ENCODE measurements at places on chromosomes 7 and 10.

- no peak for DNase-seq
Measured at GRCh38 chr7:142876236-142876960, 9.1 kb downstream of the TRPV6 start.

GRCh38 chr7:150377635-150378034 is 1.5 kb upstream of the ZNF775 start:
- no peak for DNase-seq

DNA sequence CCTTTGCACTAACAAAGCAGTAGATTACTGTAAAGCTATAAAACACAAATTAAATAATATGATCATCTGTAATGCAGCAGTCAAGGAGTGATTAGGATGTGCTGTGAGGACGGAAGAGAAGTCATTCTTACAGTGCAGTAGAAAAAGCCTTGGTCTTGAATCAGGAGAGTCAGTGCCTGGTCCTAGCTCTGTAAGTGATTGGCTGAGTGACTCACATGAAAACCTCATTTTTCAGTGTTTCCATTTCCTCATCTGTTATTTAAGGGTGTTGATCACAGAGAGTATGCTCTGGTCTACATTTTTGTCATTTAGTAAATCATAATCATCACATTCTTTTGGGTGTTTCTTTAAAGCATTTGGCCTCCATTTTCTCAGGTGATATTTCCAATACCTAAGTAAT is 717.8 kb downstream of the LRMDA start:
- peak; percentile 64 for DNase-seq

DNA sequence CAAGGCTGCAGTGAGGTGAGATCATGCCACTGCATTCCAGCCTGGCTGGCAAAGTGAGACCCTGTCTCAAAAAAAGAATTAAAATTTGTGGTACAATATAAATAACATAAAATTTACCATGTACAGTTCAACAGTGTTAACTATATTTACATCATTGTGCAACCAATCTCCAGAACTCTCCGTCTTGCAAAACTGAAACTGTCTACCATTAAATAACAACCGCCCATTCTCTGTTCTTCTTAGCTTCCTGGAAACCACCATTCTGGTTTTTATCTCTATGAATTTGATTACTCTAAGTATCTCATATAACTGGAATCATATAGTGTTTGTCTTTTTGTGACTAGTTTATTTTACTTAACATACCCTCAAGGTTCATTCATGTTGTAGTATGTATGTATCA is 167.6 kb downstream of the AUTS2 start:
- DNase-seq, result no peak

DNA sequence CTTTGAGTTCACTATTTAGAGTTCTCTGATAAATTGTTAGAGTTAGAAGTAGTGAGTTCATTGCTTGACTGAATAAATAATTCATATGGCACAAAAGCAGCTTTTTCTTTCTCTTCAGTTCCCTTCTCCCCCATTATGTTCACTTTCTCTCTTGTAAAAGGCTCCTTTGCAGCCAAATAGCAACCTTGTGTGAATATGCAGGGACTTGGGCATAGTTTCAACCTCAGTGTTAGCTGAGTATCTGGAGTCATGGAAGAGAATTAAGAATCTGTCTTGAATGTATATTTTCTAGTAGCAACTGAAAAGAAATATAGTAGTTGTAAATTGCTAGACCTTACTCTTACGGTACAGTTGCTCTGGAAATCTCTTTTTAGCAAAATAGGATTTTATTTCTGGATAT is 31.9 kb downstream of the ZEB1 start:
- no peak for DNase-seq

- DNase-seq, result peak; percentile 93
Measured at GRCh38 chr7:105198223-105198622, 184.2 kb downstream of the KMT2E start.

- DNase-seq, result peak; percentile 30
Measured at GRCh38 chr7:26646336-26647048, 217.9 kb downstream of the SKAP2 start.

DNA sequence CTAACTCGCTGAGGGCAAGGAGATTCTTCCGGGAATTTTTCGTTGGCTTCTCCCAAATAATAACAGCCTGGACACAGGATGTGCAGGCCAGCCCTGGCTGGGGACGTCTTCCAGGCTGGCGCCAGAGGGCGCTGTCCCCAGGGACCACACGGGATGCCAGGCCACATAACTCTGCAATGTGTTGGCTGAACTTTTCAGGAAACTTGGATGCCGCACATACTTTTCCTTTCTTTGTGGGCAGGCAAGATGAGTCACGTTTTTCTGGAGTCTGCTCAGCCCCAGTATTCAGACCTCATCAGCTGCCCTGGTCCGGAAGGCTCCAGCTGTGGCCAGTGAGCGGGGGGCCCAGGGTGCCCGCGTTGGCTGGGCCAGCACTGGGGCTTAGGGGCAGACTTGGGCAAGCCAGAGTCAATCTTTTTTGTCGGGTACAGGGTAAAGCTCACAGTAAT is 122.7 kb downstream of the PRKAG2 start:
- DNase-seq, result peak; percentile 99

GRCh38 chr10:122054048-122055025 is 65.4 kb downstream of the TACC2 start:
- DNase-seq, result peak; percentile 31

- DNase-seq, result no peak
Measured at GRCh38 chr7:18202315-18203045, 174.8 kb upstream of the PRPS1L1 start.

DNA sequence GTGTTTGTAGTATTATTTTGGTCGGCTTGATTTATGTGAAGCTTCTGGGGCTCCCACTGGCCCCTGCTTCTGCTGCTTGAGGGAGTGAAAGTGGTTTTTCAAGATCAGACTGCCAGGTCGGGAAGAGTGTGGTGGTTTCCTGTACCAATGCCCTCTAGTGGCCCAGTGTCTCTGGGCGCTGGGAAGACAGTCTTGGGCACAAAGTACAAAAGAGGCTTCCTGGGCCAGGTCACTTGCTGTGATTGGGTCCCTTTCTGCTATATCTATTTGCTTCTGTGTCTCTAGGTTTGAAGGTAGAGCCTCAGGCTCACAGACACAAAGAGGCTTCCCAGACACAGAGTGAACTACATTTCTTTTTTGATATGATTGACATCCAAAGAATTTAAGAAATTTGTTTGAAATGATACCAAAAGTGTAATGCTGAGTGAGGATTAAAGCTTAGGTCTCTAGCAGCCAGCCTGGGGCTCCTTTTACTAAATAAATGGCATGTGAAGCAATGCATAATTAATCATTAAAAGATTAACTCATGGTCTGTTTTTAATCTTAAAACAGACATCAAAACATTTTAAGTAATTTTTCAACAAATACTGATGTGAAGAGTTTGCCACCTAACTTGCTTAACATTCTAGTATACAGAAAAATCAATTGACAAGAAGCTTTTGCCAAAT is 36.3 kb downstream of the ABCB1 start:
- DNase-seq, result peak; percentile 14

- DNase-seq, result peak; percentile 17
Measured at GRCh38 chr7:117274951-117275350, 47.9 kb downstream of the WNT2 start.

DNA sequence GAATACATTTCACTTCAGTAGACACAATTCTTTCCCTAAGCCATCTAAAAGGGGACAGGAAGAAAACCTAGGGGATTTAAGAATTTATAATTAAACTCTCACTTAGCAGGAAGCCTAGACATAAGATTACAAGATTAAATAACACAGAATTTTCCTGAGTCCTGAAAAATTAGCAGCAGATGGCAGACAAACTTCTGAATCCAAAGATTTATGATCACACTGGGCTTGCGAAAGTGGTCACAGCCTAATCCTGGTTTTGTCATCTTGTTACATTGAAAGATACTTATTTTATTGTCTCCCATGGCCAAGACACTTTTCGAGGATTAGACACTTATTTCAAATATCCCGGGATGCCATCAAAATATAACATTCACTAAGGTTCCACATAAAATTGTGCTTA is 2.9 kb downstream of the ERLIN1 start:
- DNase-seq, result no peak

DNA sequence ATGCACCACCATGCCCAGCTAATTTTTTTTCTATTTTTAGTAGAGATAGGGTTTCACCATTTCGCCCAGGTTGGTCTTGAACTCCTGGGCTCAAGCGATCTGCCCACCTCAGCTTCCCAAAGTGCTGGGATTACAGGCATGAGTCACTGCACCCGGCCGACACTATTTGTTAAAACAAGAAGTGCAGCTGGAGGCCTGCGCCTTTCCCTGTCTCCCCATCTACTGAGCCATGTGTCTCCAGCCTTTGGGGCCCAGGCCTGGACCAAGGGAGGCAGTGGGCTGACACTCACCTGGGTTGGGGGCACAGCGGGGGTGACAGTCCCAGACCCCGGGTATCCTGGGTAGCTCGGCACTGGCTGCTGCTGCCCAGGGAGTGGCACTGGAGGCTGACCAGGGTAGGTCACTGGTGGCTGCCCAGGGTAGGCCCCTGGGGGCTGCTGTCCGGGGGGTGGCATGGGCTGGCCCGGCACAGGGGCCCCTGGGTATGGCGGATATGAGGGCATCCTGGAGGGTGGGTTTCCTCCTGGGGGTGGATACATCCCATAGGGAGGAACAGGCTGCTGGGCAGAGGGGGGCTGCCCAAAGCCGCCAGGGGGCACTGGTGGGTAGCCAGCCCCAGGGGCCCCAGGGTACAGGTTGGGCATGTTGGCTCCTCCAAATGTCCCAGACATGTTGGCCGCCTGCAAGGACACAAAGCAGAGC is 36.3 kb downstream of the PLAC9 start:
- no peak for DNase-seq

DNA sequence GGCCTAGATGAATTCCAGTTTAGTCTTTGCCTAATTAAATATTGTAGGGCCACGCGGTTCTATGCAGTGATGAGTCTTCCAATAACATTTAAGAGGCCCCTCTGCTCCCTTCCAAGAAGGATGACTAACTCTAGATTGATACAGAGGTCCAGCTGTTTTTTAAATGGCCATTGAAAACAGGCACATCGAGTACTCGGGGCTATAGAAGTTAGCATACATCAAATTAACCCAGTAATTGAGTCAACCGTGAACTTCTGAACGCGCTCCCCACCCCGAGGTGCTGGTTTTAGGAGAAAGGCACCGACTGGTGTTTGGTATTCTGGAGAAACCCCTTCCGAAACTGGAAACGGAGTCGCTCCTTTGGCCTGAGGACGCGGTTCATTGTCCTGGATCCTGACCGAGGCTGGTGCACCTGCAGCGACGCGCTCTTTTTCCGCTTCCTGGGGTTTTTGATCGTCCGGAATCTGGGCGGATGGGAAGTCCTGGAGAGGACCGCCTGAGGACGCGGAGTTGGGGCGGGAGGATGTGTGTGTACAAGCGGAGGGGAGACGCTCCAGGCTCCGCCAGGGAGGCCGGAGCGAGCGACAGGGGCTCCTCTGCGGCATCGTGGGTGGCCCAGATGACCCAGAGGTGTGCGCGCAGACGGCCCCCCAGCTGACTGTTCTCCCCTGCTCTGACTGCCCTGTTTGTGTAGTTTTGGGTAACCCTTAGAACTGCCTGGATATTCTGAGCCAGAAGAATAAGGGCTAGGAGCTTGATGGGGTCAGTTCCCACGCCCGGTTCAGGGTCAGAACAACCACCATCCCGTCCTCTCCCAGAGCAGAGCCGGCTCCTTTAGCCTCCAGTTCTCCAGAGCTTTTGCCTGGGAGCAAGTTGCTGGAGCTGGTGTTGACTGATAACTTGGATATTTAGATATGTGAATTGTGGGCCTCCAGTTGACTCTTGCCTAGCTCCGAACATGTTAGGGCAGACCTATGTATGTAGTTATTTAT is 711 bp downstream of the FAM221A start:
- peak; percentile 45 for DNase-seq

DNA sequence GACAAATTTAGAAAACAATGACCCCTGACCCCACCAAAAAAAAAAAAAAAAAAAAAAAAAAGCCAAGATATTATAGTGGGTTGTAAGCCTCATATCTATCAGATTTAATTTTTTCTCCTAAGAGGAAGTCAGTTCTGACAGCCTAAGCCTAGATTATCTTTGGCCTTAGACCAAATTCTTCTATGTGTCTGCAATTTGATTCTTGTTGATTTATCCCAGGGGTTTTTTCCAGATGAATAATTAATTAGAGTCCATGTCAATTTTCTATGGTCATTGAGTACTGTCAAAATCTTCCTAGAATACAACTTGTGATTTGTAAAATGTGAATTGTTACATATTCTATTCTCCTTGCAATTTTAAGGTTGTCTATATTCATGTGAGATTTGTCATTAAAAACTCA is 151.6 kb upstream of the CACNA2D1 start:
- DNase-seq, result no peak

- no peak for DNase-seq
Measured at GRCh38 chr7:97871659-97872024, 566 bp downstream of the ASNS start.

- no peak for DNase-seq
Measured at GRCh38 chr7:48452218-48452617, 281.0 kb downstream of the ABCA13 start.

- no peak for DNase-seq
Measured at GRCh38 chr10:128050936-128051335, 75.3 kb downstream of the MKI67 start.

DNA sequence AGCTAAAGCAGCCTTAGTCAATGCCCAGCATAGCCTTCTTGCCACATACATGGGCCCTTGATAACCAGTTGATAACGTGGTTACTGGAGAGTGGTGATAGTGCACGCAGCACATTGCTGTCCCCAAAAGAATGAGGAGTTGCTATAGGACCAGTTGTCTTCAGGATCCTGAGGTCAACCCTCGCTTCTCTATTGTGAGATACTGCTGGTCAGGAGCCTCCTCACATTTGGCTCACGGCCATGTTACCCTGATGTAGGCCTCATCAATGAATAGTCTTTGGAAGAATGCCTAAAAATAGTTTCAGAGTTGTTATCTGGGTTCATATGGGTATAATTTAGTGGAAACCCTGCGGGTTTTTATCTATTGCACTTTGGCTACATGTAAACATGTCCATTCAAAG is 230.7 kb downstream of the VTI1A start:
- no peak for DNase-seq

GRCh38 chr10:506451-507354 is 182.8 kb downstream of the DIP2C start:
- DNase-seq, result no peak

GRCh38 chr7:36966039-36966438 is 241.7 kb upstream of the AOAH start:
- no peak for DNase-seq

GRCh38 chr10:5927306-5927705 is 37.3 kb downstream of the FBH1 start:
- peak; percentile 54 for DNase-seq

DNA sequence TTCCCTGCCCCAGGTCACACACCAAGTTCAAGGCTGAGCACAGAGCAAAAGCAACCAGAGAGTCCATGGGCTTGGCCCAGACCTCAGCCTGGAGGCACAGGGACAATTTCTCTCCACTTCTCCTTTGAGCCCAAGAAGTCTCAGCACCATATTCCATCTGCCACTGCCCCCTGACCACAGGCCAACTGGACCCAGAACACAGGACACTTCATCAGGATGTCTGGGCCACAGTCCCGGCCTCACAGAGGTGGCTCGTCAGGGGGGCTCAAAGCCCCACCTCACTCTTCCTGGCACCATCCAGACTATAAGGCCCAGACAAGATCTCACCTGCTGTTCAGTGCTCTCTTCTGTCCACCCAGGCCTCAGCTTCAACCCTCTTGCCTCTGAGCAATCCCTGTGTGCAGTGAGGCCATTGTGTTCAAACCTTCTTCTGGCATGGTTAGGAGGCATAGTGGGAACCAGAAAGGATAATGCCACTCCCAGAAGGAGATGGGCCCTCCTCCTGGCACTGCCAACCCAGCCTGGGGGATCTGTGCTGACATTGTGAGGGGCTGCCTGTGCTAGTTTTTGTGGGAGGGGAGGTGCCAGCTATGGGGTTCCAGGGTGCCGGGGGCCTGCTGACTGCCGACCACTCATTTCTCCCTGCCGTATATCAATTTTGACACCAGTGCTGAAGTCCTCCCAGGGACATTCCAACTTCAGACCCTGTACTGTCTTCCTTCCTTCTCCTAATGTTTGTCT is 49.7 kb upstream of the ANTXRL start:
- no peak for DNase-seq
